ENCODE measurements at places on chromosomes 4 and X.

GRCh38 chr4:3285558-3286334, 7.1 kb upstream of the RGS12 start:
- DNase-seq: no peak

- no peak for DNase-seq
Measured at GRCh38 chr4:127491571-127491970, 141.2 kb upstream of the INTU start.

DNA sequence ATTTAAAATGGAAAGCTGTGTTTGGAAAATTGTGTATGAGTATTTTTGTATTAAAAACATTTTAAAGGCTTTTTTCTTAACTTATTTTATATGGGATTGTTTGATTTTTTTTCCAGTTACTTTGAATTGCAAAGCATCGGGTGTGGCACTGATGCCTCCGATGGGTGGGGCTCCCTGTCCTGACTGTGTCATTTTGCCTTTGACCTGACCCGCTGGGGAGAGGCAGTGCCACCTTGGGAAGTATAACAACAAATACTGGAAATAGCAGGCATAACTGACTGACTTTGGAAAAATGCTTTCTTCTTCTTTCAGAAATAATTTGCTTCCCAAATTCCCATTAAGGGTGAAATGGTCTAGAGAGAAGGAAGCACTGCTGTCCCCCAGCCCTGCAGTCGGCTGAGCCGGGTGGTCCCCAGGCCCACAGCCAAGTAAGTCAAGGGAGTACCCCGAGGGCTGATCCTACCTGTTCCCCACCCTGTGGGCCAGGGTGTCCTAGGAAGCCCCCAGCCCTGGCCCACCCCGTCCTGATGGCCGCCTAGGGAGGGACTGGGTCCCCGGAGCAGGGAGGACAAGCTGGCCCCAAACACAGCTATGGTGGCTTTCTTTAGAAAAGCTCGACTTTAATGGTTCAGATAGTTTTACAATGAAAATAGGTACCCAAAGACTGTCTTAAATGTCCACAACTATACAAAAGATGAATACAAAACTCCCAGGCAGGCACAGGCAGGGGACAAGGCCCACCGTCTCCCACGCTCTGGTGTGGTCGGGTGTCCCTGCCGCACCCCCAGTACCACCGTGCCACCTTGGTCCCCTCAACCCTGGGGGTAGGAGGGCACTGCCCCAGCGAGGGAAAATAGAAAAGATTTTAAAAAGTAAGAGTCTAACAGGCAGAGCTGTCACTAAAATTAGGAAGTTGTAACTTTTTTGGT, 26.4 kb downstream of the NELFA start:
- no peak for DNase-seq

DNA sequence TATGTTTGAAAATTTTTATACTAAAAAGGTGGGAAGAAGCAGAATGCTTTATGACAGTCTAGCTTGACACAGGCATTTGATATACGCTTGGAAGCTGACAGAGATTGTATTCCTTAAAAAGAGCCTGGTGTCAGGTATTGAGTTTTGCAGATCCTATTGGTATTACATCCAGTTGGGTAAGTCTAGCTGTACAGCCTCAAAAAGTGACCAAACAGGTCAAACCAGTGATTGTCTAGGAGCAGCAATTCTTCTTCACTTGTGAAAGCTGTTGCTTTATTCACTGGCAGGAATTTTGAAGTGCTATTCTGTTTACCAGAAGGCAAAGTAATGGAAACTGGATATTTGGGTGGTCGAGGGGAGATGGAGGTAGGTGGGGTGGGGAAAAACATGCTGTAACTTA, 77.5 kb downstream of the UCHL1 start:
- no peak for DNase-seq

- DNase-seq: no peak
Measured at GRCh38 chr4:78213218-78213617, 156.1 kb downstream of the FRAS1 start.

DNA sequence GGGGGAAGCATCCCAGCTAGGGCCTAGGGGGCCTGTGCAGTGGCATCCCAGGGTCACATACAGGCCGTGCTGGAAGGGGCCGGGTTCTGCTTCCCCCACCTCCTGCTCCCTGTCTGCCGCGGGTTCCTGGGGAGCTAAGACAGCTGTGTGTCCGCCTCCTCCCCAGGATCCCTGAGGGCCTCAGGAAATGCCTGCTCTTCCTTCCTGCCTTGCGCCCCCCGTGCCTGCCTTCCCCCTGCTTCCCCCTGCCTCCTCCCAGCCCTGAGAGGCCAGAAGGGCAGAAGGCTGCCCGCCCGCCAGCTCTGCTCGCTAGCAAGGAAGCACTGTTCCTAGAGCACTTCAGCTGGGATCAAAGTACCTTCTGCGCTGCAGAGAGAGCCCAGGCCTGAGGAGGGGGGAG, 2.9 kb upstream of the BGN start:
- no peak for DNase-seq

GRCh38 chr4:16580514-16580913, 317.9 kb downstream of the LDB2 start:
- no peak for DNase-seq

DNA sequence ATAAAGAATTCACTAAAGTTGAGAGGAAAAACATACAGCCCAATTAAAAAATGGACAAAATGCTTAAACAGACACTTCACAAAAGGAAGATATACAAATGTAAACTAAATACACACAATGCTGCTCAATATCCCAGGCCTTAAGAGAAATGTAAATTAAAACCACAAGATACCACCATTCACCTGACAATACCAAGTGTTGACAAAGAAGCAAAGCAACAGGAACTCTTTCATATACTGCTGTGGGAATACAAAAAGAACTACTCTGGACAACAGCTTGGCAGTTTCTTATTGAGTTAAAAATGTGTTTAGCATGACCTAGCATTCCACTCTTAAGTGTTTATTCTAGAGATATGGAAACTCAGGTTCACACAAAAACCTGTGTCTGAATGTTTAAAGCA, 71.3 kb downstream of the ABCB7 start:
- DNase-seq: no peak

GRCh38 chr4:126755506-126755905, 877.3 kb upstream of the INTU start:
- no peak for DNase-seq

DNA sequence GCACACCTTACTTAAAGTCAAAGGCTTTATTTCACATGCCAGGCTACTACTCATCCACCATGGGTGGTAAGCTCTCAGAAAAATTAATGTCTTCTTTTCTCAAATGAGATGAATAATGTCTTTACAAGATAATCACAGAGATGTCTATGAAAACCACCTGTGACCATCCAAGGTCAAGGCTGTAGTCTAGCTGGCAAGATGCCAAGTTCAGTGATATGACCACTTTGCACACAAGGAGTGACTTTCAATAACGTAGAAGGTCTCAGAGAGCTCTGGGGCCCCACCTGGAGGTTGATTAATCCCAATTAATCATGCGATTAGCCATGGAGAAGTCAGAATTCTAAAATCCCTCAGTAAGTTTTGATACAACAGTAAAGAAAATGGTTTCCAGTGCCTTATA, 20.5 kb downstream of the ANOS1 start:
- no peak for DNase-seq

- no peak for DNase-seq
Measured at GRCh38 chr4:182795446-182796238, 121.5 kb downstream of the DCTD start.

DNA sequence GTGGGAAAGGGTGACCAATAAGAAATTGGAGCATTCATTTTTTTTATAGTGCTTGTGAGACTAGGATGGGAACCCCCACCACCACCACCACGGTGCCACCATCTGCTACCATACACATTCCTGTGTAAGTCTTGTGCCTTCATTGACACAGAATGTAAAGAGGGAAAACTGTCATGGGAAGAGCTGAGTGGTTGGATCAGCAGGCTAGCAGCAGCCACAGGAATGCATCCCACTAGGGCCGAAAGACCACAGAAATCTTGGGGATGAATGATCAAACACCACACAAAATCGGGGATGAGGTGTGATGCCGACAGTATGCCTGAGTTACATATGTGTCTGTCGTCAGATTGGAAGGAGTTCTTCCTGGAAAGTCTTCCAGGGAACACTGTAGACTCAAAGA, 69.2 kb downstream of the SRPX start:
- DNase-seq: no peak

GRCh38 chr4:77773101-77773500, 46.1 kb downstream of the CNOT6L start:
- no peak for DNase-seq

DNA sequence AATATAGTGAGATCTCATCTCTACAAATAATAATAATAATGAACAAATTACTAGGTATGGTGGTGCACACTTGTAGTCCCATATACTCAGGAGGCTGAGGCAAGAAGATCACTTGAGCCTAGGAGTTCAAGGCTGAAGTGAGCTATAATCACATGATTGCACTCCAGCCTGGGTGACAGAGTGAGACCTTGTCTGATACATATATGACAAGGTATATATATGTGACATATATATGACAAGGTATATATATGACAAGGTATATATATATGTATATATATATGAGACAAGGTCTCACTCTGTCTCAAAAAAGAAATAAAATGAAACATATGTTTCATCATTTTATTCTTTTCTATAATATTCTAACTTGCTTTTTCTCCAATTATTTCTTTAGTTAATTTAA, 278.1 kb upstream of the TET2 start:
- DNase-seq: no peak

- DNase-seq: no peak
Measured at GRCh38 chrX:64186974-64187761, 18.3 kb downstream of the AMER1 start.

- no peak for DNase-seq
Measured at GRCh38 chr4:170674176-170674575, 584.4 kb upstream of the AADAT start.

DNA sequence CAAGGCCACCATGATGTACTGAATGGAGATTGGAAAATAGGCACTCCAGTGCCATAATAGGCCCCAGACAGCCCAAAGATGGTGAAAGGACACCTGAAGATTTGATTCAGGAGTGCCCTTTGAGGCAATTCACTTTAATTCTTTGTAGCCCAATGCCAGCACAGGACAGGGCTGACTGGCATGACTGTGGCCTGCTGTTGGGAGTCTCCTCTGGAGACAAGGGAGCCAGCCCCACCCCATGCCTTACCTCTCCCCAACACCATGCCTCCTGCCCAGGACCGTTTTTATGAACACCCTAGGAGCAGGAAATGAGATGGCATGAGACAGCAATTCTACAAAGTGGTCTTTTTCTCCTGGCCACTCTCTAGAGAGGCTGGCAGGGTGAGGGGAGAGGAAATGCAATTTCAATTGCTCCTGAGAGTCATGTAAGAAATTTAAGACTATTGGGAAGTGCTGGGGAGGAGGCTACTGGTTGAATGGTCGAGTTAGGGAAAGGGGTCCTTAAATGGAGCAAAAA, 94.2 kb upstream of the MAMLD1 start:
- DNase-seq: no peak

- DNase-seq: no peak
Measured at GRCh38 chrX:103002576-103002975, 61.4 kb downstream of the BEX1 start.

- DNase-seq: no peak
Measured at GRCh38 chrX:135416546-135416945, 5.2 kb upstream of the SMIM10L2A start.

DNA sequence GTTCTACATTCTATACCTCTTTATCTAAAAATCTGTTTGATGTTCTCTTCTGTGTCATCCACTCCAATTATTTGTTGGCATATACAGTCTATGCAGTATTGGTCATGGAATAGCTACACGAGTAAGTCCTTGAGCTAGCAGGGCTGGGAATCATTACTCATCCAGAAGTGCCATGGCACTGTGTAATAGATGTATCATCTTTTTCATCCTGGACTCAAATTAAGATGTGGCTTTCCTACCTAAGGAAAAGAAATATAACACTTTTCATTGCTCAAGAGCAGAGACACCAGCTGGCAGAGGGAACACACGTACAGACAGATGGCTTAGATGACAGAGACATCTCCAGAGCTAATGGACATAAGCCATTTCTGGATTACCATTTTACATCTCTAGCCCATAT, 159.8 kb downstream of the FAM13A start:
- DNase-seq: no peak

DNA sequence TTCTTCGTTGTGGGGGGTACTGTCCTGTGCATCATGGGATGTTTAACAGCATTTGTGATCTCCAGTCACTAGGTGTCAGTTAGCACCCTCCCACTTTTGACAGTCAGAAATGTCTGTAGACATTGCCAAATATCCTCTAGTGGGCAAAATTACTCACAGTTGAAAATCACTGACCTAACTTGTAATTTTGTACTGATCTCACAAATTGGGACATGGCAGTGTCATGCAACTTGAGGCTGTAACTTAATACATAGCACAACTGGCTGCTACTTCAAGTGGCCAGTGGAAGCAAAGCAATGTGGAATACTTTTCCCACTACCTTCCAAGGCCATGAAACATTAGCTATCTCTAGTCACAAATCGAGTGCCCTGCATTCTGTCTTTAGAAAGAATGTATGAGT, 23.2 kb upstream of the TSPAN7 start:
- no peak for DNase-seq

GRCh38 chr4:52687696-52688095, 28.6 kb upstream of the USP46 start:
- DNase-seq: no peak

DNA sequence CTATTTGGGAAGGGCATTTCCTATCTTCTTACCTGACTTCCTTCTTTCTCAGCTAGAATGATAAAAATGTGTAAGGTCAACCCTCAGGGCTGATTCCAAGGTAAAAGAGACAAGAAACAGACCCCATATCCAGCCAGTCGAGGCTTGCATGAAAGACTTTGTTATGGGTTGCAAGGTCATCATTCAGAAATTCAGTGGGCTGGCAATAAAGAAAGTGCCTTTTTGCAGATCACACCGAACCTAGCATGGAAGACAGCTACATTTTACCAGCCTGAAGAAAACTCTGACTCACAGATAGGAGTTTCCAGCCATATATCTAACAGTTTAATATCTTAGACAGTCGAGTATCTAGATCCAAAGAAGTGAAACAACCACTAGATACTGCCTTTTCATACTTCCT, 87.4 kb downstream of the PDGFC start:
- no peak for DNase-seq

DNA sequence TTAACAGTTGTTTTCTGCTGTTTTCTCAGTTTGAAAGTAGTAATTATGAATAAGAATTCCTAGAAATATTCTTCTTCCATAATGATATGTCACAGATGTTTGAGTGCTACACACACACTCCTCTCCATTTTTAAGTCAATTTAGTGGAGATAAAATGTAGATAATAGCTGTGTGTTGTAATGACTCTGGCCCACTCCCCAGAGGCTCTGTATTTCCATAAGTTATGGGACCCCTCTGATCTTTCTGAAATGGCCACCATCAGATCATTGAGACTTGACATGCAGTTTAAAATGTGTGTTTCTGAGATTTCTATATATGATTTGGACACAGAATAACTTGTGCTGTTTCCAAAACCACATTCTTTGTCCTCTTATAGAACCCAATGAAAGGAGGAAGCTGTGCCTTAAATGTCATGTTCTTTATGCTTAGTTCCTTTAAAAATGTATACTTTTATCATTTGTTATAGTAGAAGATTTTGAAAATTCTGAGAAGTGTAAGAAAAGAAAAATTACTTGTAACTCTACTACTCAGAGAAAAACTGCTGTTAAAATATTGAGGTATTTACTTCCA, 46.4 kb downstream of the GAB1 start:
- DNase-seq: no peak

- DNase-seq: no peak
Measured at GRCh38 chrX:139881130-139881529, 51.7 kb downstream of the ATP11C start.

- no peak for DNase-seq
Measured at GRCh38 chr4:140281828-140282552, 91.5 kb upstream of the SCOC start.
